Aorta (tissue), 5 donors: ENCODE measurements at places on chromosomes 5 and 9. TPM values are rescaled to one million over a fixed set of nuclear protein-coding genes. Genes with fewer than 3 reads are reported as not detected.

GRCh38 chr5:107100121-107100520 lies 570.6 kb downstream of the EFNA5 start:
- no peak for DNase-seq
- no peaks in the 10 kb centered on the region for H3K36me3 ChIP-seq
- H3K4me1 ChIP-seq, result no peaks in the 10 kb centered on the region

GRCh38 chr5:23035555-23036090 lies 182.5 kb upstream of the CDH12 start:
- no peak overlapping the region for H3K27ac ChIP-seq
- no peaks in the 10 kb centered on the region for H3K36me3 ChIP-seq
- no peaks in the 10 kb centered on the region for H3K27me3 ChIP-seq

DNA sequence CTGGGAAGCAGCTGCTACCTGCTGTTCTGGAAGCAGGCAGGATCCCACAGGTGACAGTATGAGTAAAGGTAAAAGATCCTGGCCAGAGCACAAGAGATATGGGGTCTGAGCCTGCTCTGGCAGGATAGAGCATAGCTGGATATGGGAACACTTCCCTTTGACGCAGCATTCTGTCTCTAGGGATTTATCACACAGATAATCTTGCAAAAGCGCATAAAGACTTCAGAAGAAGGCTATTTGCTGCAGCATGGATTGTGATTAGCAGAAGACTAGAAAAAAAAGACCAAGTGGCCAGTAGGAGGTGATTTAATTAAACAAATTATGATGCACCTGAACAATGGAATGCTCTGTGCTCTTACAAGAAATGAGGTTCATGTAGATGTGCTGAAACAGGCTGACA lies 52.4 kb upstream of the PWWP2A start:
- DNase-seq, result no peak
- no peak overlapping the region for H3K4me3 ChIP-seq
- no peaks in the 10 kb centered on the region for H3K36me3 ChIP-seq
- H3K4me1 ChIP-seq, result no peaks in the 10 kb centered on the region
- H3K27me3 ChIP-seq, result no peaks in the 10 kb centered on the region
- no peak overlapping the region for H3K27ac ChIP-seq

GRCh38 chr5:74099538-74100267 lies 473.7 kb downstream of the ARHGEF28 start:
- DNase-seq, result no peak
- no peaks in the 10 kb centered on the region for H3K27me3 ChIP-seq
- no peak overlapping the region for H3K27ac ChIP-seq

DNA sequence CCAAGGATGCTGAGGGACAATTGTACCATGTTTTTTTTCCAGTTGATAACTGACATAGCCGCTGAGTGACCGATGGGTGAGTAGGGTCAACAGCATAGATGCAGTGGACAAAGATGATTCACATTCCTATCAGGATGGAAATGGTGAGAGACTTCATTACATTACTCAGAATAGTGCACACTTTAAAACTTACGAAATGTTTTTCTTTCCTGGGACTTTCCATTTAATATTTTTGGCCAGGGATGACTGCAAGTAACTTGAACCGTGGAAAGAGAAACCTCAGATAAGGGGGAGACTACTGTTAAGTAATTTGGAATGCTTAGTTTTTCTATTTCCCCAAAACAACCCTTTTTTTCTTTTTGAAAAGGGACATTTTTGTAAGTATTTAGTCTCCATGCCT lies 3.0 kb upstream of the TUSC1 start:
- H3K4me3 ChIP-seq, result no peak overlapping the region
- H3K36me3 ChIP-seq, result no peaks in the 10 kb centered on the region
- no peaks in the 10 kb centered on the region for H3K27me3 ChIP-seq
- no peaks in the 10 kb centered on the region for H3K4me1 ChIP-seq
- no peak overlapping the region for H3K27ac ChIP-seq
- no peak for DNase-seq

DNA sequence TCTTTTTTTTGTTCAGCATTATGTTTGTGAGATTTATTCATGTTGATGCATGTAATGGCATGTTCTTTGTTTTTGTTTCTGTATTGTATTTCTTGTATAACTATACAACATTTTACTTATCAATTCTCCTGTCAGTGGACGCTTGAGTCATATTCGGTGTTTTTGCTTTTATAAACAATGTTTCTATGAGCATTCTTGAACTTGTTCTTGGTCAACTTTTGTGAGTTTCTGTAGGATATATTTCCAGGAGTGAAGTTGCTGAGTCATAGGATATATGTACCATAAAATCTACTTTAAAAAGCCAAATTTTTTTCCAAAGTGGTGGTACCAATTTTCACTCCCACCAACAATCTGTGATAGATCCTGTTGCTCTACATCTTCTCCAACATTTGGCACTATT lies 104.8 kb downstream of the VCAN start:
- H3K27ac ChIP-seq, result no peak overlapping the region
- no peak for DNase-seq
- H3K36me3 ChIP-seq, result peaks cover 5% of the 10 kb centered on the region
- H3K4me1 ChIP-seq, result no peaks in the 10 kb centered on the region
- no peak overlapping the region for H3K4me3 ChIP-seq

DNA sequence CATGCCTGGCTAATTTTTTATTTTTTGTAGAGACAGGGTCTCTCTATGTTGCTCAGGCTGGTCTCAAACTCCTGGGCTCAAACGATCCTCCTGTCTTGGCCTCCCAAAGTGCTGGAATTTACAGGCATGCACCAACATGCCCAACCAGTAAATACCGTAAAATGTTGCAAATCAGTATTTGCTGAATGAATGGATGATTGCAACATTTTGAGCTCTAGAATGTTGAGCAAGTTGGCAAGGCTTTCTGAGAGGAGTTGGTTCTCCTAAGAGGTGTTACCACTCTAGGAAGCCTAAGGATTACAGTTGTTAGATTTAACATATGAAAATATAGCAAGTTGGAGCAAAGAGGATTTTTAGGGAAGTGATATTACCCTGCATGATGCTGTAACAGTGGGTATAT lies 15.6 kb upstream of the DMXL1 start:
- no peaks in the 10 kb centered on the region for H3K36me3 ChIP-seq
- no peak overlapping the region for H3K4me3 ChIP-seq
- no peaks in the 10 kb centered on the region for H3K4me1 ChIP-seq
- H3K27ac ChIP-seq, result no peak overlapping the region
- no peak for DNase-seq
- H3K27me3 ChIP-seq, result no peaks in the 10 kb centered on the region

DNA sequence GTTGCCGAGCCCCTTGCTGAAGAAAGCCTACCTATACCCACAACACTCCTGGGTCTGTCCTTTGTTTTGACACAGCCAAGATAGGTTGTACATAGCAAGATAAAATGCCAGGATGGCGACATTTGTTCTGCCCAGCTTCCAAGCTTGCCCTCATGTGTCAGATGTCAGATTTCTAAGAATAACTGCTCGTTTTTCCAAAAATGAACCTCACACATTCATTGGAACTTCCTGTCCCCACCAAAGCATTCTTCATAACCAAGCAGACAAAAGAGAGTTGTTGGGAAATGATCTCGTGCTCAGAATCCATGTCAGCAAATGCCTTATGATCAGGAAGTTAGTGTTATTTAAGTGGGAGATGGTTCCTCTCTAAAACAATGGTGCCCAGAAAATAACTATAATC lies 210.1 kb downstream of the ZNF608 start:
- no peak overlapping the region for H3K4me3 ChIP-seq
- DNase-seq, result no peak
- no peaks in the 10 kb centered on the region for H3K36me3 ChIP-seq
- no peak overlapping the region for H3K27ac ChIP-seq

- no peaks in the 10 kb centered on the region for H3K36me3 ChIP-seq
- H3K4me1 ChIP-seq, result no peaks in the 10 kb centered on the region
- no peaks in the 10 kb centered on the region for H3K27me3 ChIP-seq
- H3K4me3 ChIP-seq, result no peak overlapping the region
- DNase-seq, result no peak
- no peak overlapping the region for H3K27ac ChIP-seq
These were observed 79.8 kb downstream of the KLF4 start for GRCh38 chr9:107409581-107410389.

DNA sequence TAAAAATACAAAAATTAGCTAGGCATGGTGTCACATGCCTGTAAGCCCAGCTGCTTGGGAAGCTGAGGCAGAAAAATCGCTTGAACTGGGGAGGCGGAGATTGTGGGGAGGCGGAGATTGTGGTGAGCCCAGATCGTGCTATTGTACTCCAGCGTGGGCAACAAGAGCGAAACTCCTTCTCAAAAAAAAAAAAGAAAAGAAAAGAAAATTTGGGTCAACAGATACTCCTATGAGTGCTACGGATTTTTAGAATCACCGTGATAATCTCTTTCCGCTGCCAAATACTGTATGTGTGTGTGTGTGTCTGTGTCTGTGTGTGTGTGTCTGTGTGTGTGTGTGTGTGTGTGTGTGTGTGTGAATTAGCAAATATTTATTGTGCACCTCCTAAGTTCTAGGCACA lies 64.4 kb downstream of the ARRDC3 start:
- H3K36me3 ChIP-seq, result no peaks in the 10 kb centered on the region
- H3K4me1 ChIP-seq, result peaks cover 2% of the 10 kb centered on the region
- H3K27ac ChIP-seq, result no peak overlapping the region
- no peaks in the 10 kb centered on the region for H3K27me3 ChIP-seq

GRCh38 chr9:98432960-98433359 lies 177.5 kb upstream of the TBC1D2 start:
- no peaks in the 10 kb centered on the region for H3K27me3 ChIP-seq
- H3K4me1 ChIP-seq, result no peaks in the 10 kb centered on the region
- DNase-seq, result no peak
- H3K36me3 ChIP-seq, result no peaks in the 10 kb centered on the region
- no peak overlapping the region for H3K27ac ChIP-seq
- no peak overlapping the region for H3K4me3 ChIP-seq

DNA sequence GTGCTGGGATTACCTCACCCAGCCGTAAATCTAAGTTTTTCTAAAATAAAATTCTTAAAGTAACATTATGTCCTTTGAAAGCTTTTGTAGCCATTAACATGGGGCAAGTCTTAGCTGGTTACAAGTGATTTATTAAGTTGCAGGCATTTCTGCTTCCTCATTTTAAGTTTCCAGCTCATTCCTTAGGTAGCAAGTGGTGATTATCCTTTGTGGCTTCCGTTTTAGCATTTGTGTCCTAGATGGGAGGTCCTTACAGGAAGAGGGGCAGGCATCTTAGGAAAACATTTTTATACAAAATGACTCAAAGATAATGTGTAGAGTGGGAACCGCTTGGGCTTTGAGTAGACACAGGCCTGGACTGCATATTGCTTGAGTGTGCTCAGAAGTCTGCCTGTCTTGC lies 35.0 kb upstream of the ROPN1L start:
- DNase-seq, result no peak
- H3K4me3 ChIP-seq, result no peak overlapping the region
- H3K36me3 ChIP-seq, result peaks cover 11% of the 10 kb centered on the region

Gene ADAMTS12
- 7.3 TPM for total RNA-seq

Gene SYNPO
- 327 TPM for total RNA-seq

Gene WDR38
- not detected for total RNA-seq

Gene ZBTB6
- 8.4 TPM for total RNA-seq

Gene C7
- 327 TPM for total RNA-seq

Gene MLANA
- total RNA-seq, result not detected
